ENCODE measurements at places on chromosomes 2 and 18.

DNA sequence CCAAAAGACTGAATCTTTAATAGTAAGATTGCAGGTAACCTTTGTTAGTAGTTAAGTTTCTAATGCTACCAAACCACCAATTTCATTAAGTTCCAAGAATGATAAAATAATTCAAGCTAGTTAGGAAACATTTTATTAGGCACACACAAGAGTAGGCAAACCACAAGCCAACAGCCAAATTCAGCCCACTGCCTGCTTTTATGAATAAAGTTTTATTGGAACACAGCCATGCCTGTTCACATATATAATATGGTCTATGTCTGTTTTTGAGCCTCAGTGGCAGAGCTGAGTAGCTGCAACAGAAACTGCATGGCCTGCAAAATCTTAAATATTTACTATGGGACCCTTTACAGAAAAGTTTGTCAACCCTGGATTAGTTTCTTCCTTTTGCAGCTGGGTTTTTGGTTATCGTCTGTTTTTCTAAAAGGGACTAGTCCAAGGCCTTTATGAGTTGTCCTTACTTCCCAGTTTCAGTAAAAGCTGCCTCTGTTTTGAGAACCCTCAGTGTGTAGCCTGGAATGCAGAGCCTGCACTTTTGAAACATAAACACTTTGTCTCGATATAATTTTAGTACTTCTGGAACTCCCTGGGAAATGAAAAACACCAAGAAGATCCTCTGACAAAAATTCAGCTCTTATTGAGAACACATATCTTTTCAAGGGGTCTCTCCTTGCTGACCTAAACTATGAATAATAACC lies 39.1 kb downstream of the FRZB start:
- DNase-seq, result no peak

DNA sequence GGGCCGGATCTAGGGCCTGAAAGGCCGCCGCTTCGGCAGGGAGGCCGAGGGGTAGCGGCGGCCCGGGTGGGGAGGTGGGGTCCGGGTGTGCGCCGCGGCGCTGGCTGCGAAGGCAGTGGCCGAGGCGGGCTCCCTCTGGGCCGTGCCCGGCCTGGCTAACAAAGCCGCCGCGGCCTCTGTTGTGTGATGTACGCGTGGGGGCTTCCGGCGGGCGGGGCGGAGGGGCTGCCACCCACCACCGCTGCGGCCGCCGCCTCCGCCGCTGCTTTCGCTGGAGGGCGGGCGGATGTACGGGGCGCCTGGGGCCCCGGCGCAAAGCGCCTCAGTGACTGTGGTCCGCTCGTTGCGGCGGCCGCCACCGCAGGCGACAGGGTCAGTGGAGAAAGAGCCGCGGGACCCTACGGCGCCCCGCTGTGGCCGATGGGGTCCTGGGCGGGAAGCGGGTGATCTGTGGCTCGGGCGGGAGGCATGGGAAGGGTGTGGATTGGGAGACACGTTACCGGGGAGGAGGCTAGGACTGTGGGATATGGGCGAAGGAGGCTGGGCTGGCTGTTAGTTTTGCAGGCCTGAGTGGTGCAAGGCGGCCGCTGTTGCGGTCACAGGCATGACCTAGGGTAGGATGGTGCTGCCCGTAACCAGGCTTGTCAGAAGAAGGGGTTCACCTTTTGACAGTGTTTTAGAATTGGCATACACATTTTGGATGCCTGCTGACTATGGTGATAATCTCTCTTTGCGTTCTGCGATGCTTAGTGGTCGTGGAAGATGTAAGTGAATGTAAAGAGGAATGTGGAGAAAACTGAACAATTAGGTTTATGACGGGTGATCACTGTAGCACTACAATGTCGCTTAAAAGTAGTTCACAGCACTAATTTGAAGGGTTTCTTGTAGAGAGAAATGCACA lies 662 bp downstream of the BZW1 start:
- DNase-seq, result peak; percentile 20

DNA sequence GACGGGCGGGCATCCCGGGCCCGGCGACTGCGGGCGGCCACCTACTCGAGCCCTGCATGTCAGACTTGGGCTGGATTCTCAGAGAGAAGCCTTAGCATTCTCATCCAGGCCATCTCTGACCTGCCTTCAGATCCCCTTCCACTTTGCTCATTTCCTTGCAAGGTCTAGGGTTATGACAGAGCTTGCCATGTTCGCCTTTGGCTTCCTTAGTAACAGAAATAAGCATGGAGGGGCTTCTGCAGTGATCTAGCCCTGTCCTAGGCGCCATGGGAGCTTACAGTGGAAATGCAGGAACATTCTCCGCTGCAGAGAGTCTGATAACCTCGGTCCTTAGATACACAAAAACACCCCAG lies 632 bp upstream of the ACVR1 start:
- no peak for DNase-seq

GRCh38 chr2:8819194-8819593 lies 18.2 kb downstream of the KIDINS220 start:
- DNase-seq, result no peak

DNA sequence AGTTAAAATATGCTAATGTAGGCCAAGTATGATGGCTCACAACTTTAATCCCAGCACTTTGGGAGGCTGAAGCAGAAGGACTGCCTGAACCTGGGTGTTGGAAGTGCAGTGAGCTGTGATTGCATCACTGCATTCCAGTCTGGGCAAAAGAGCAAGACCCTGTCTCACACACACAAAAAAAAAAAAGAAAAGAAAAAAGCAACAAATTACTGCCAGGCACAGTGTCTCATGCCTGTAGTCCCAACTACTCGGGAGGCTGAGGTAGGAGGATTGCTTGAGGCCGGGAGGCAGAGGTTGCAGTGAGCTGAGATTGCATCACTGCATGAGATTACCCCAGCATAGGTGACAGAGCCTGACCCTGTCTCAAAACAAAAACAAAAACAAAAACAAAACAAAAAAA lies 110.6 kb downstream of the PRELID3A start:
- DNase-seq, result no peak

DNA sequence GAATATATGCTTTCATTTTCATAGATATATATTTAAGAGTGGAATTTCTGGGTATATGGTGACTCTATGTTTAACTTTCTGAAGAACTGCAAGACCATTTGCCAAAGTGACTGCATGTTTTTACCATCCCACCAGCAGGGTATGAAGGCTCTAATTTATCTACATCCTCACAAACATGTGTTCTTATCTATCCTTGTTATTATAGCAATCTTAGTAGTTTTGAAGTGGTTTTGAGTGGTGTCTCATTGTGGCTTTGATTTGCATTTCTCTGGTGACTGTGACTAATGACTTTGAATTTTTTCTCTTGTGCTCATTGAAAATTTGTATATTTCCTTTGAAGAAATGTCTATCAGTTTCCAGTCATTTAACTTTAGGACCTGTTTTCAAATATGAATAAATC lies 310.2 kb upstream of the NRP2 start:
- no peak for DNase-seq

DNA sequence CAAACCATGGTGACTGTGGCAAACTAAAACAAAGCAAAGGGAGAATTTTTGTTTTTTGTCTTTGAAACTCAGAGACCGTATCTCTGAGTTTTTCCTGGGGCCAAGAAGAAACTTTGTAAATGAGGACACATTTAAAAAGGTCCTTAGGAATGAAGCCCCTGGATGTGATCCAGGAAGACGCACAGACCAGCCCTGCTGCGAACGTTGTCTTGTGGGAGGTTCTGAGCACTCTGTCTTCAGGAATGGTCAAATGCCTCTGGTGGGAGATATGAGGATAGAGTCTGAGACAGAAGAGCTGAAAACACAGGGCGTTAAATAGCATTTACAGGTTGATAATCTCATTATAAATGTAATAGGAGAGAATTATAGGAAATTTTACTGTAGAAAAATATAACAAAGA lies 893.5 kb upstream of the KLHL29 start:
- no peak for DNase-seq

- DNase-seq, result no peak
Observed at GRCh38 chr18:48877941-48878340, 72.8 kb downstream of the SMAD7 start.

DNA sequence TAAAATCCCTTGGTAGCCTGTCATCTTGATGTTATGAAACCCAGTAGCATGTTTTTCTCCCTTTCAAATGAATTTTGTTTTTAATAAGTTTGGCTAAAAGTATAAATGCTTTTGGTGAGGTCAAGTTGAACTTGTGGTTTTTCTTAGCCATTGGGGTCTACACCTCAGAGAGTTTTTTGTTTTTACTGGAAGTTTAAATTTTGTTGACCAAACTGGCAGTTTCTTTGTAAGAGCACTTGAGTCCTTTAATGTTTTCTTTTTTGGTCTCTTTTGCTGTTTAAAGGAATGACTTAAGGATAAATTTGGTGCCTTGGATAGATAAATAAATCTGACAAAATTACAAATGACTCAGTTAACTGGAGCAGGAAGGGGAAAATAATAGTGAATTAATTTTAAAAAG lies 577.3 kb downstream of the SATB2 start:
- no peak for DNase-seq

- no peak for DNase-seq
Observed at GRCh38 chr2:229635371-229635680, 79.0 kb downstream of the DNER start.

DNA sequence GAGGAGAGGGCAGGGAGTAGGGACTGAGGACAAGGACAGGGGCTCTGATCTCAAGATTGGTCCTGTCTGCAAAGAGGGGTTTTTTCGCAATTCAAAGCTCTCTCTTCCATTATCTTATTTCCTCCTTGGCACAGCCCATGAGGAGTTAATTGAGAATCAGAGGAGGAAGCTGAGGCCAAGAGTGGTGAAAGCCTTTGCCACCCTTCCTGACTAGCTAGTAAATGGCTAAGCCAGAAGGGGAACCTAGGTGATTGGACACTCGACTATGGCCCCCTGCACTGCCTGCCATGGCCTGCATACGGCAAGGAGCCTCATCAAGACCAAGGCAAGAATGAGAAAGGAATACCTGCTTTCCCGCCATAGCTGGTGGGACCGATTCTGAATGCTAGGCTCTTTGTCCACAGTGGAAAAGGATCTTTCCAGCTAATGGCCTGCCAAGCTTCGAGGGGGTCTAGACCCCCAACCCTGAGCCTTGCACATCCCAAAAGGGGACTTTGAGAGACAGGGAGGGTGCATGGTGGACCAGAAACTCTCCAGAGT lies 237.9 kb downstream of the HAUS1 start:
- no peak for DNase-seq

- DNase-seq, result no peak
Observed at GRCh38 chr18:57063601-57064103, 83.2 kb upstream of the BOD1L2 start.

DNA sequence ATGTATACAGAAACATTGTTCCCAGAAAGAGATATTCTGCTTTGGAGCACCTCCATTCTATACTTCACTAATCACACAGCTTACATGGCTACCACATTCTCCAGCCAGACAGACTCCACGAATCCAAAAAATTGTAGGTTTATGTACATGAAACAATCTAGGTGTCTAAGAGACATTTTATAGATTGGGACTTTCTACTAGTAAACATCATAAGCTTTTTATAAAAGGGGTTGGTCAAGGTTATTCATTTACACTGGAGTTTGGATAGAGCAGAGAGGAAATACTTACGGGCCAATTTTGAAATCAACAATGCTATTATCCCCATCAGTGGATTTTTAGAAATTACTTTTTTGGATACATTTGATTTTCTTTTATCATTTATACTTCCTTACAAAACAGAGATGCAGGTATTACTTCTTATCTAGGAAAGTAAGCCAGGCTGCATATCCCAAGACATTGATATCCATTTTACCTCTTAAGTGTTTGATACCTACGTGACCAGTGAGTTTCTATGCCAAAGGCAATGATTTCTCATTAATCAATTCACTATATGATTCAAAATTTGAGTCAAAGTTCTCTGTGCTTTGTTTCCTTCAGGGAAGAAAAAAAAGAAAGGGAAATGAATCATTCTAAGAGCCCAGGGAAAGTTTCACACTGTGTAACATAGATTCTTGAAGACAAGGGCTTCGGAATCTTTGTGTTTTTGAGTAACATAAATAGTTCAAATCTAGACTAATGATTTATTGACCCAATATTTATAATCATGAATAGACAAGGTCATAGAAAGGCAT lies 140.5 kb downstream of the PTH2R start:
- DNase-seq, result no peak

Data from stimulated activated CD8-positive, alpha-beta memory T cell treated with anti-CD3 and anti-CD28 coated beads, Interleukin-4, amount 100 ng/mL, for 1 hour (primary cell).